ENCODE measurements at places on chromosomes 16 and 17.

GRCh38 chr16:79826732-79827475 lies 226.4 kb upstream of the MAF start:
- DNase-seq: no peak

DNA sequence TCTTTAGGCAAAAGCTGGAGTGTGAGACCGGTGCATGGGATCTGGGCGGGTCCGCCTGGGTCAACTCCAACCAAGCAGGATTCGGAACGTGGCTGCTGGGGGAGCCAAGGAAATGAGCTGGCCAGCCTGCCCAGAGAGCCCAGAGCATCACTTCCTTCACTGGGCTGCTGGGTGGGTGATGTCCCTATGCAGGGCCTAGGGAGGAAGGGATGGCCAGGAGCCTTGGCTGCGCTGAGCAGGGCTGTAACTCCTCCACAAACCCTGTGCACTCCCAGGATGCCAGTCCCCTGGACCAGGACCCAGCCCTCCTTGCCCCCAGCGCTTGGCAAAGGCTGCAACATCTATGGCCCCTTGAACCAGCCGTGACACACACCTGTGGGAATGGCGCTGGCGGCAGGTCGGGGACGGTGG lies 138.4 kb downstream of the RAB11FIP4 start:
- DNase-seq: peak; percentile 67

DNA sequence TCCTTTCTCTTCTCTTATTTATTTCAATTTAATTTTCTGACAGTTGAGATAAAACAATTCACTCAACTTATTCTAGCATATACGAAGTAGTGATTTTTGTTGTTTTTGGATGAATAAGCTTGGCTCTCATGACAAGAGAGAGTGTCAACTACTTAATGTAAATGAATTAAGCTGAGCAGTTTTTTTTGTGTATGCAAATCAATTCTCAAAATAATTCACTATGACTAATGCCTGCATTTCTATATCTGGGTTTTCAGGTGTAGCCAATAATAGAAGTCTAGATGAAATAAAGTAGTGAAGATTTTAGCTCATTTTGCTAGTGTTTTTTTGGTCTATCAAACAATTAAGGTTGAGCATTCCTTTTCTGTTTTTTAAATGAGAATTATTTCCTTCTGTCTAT lies 1354.0 kb downstream of the CDH8 start:
- no peak for DNase-seq

GRCh38 chr16:90077757-90078578 lies 837 bp upstream of the PRDM7 start:
- no peak for DNase-seq

DNA sequence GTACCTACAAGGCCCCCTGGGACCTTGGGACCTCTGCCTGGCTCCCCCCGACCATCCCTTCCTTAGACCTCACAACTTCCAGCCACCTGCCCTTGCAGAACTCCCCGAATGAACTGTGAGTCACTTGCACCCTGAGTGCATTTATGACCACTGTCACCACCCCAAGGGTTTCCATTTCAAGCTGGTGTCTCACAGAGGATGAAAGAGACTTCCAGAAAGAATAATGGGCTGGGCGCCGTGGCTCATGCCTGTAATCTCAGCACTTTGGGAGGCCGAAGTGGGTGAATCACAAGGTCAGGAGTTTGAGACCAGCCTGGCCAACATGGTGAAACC lies 124.5 kb upstream of the CIBAR2 start:
- DNase-seq: no peak

DNA sequence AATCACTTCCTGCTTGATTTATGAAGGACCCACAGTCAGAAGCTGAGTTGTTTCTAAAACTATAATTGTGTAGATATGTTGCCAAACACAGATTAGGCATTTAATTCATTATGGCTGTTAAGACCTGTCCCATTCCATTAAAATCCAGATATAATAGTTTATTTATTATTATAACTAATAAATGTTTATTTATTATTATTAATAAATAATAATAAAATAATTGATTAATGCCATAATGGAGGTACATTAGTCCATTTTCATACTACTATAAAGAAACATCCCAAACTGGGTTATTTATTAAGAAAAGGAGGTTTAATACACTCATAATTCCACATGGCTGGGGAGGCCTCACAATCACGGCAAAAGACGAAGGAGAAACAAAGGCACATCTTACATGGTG lies 1240.9 kb downstream of the CDH11 start:
- DNase-seq: no peak

DNA sequence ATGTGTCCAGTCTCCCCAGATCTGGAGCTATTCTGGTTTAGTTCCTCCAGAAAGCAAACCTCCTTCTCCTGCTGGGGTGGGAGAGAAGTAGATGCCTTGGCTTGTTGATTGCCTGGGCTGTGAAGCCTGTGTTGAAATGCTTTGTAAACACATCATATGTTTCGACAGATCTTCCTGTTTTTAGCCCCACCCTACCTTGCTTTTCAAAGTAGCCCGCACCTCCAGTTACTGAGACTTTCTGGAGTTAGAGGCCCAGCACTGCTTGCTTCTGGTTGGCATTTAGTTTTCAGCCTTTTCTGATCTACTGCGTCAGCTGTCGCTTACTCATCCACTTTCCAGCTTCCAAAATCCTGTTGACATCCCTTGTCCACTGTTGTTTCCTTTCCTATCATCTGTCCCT lies 17.9 kb upstream of the NDEL1 start:
- no peak for DNase-seq

- no peak for DNase-seq
These were observed 20.4 kb downstream of the KRT12 start for GRCh38 chr17:40846515-40847144.

DNA sequence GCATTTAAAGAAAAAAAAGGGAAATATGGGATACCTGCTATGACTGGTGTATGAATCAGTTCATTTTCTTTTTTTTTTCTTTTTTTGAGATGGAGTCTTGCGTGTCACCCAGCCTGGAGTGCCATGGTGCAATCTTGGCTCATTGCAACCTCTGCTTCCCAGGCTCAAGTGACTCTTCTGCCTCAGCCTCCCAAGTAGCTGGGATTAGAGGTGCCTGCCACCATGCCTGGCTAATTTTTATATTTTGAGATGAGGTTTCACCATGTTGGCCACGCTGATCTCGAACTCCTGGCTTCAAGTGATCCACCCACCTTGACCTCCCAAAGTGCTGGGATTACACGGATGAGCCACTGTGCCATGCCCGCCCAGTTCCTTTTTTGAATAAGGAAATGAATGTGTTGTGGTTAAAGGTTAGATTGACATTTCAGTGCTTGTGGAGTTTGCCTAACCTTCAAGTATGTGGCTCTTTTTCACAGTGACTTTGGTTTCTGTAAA lies 7.7 kb downstream of the HAPSTR1 start:
- no peak for DNase-seq

DNA sequence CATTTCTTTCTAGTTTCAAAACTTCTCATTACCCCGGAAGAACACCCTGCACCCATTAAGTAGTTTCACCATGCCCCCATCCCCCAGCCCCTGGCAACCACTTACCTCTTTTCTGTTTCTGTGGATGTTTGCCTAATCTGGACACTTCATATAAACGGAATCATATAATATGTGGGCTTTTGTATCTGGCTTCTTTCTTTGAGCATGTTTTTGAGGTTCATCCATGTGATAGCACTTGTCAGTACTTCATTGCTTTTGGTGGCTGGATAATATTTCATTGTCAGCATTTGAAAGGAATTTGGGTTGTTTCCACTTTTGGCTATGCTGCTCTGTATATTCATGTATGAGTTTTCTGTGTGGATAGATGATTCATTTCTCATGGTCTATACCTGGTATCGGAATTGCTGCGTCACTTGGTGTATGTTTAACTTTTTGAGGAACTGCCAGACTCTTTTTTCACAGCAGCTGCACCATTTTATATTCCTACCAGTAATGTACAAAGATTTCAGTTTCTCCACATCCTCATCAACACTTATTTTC lies 30.0 kb upstream of the SLC5A10 start:
- no peak for DNase-seq

DNA sequence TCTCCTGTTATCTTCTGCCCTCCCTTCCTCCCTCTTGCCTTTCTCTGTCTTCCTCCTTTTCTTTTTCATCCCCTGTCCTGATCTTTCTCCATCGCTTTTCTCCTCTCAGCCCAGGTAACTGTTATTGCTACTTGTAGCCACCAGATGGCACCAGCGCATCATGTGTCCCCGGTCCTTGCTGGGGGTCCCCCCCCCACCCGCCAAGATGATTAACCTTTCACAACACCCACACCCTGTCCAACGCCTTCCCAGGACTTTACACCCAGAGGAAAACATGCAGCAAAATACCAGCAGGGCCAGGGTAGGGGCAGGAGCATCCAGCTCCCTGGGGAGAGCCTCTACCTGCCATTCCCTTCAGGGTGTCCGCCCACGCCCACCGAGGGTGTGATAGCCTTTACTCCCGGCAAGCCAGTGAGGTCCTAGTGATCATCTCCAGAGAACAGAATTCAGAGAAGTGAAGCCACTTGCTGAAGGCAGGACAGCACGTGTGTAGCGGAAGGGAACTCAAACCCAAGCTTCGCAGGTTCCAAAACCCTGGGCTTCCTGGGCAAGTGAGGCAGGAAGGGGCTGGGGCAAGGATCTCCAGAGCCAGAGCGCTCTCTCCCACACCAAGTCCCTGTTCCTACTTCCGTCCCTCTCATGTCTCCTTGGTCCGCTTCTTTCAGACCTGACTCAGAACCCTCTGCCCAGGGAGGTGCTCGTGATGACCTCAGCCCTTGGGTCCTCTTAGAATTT lies 13.4 kb upstream of the TAC4 start:
- peak; percentile 64 for DNase-seq

- DNase-seq: no peak
These were observed 30.5 kb downstream of the COPZ2 start for GRCh38 chr17:48006936-48007709.

- no peak for DNase-seq
These were observed 124.8 kb downstream of the NTN1 start for GRCh38 chr17:9146064-9146463.

DNA sequence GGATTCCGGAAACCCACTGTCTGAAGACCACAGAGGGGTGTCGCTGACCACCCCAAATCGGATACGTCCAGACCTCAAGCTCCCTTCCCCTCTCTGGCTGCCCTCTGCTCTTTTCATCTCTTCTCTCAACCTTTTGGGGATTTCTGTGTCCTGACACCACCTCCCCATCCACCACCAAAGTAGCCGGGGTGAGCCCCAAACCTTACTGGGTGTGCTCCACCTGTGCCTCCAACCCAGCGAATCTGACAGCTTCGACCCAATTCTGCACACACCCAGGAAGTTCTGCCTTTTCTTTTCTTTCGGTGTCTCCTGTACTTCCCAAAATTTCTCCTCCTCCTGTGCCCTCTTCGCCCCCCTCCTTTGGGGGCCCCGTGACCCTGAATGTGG lies 534 bp downstream of the KCTD11 start:
- no peak for DNase-seq

- no peak for DNase-seq
These were observed 186.9 kb upstream of the WSB1 start for GRCh38 chr17:27106982-27107360.

GRCh38 chr16:1820096-1820945 lies 6.3 kb downstream of the HAGH start:
- DNase-seq: peak; percentile 64

GRCh38 chr16:897701-898100 lies 73.1 kb downstream of the LMF1 start:
- no peak for DNase-seq

DNA sequence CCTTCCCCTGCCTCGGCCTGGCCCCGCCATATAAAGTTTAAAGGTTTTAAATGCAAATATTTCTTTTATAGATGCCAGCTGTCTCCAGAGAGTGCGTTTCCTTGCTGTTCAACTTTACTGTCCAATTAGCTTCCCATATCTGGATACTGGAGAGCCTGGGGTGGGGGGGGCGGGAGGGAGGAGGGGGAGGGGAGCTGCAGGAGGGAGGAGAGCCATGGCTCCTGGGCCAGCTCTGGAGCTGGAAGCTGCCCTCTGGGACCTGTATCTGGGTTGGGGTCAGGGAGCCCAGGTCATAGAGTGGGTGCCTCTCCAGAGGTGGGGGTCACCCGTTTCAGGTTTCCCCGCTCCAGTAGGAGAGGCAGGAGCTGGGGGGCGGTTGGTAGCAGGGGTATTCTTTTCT lies 6.2 kb upstream of the GSE1 start:
- DNase-seq: no peak

DNA sequence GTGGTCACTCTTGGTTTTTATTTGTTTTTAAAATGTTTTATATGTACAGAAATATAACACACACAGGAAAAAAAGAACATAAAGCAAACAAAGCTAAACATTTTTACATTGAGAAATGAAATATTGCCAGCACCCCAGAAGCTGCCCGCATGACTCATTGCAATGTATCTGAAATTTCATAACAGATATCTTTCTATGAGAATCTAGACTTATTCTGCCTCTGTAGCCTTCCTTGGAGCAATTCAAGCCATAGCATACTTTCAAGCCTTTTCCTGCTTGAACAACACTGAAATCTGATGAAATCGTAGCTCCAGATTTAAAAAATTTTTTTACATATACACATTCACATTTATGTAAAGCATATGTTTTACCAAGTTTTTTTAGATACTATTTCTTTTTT lies 86.9 kb downstream of the RBBP6 start:
- no peak for DNase-seq

GRCh38 chr17:70517816-70518215 lies 348.5 kb downstream of the KCNJ2 start:
- DNase-seq: no peak

GRCh38 chr17:53141731-53142130 lies 681.0 kb upstream of the KIF2B start:
- no peak for DNase-seq

DNA sequence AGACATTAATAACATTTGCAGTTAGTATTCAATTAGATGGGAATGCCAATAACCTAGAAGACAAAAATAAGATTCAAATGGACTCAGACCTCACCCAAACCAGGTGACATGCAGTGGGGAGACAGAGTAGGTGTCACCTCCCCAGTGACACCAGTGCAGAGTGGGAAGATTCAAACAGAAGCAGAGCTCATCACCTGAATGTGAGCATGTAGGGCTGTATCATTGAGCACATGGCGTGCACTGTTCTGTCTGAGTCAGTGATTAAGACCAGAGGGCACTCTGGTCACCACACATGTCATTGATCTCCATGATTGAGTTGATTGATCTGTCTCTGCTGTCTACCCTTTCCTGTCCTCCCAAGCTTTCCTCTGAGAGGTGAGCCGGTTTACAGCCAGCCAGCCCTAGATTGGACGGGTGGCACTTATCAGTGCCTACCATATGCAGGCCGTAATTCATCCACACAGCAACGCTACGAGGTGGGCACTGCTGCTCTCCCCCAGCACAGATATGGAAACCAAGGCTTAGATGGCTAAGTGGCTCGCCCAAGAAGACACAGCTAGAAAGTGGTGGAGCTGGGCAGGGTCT lies 34.0 kb downstream of the RHBDL3 start:
- no peak for DNase-seq

- no peak for DNase-seq
These were observed 10.5 kb downstream of the TMIGD1 start for GRCh38 chr17:30323262-30323894.

Data from posterior vena cava (tissue), 2 donors.